ENCODE measurements at places on chromosomes 5 and 9.

GRCh38 chr5:43141211-43141610 is 20.5 kb downstream of the ZNF131 start:
- DNase-seq = no peak

- no peak for DNase-seq
Observed at GRCh38 chr9:105399117-105399516, 48.7 kb upstream of the FSD1L start.

DNA sequence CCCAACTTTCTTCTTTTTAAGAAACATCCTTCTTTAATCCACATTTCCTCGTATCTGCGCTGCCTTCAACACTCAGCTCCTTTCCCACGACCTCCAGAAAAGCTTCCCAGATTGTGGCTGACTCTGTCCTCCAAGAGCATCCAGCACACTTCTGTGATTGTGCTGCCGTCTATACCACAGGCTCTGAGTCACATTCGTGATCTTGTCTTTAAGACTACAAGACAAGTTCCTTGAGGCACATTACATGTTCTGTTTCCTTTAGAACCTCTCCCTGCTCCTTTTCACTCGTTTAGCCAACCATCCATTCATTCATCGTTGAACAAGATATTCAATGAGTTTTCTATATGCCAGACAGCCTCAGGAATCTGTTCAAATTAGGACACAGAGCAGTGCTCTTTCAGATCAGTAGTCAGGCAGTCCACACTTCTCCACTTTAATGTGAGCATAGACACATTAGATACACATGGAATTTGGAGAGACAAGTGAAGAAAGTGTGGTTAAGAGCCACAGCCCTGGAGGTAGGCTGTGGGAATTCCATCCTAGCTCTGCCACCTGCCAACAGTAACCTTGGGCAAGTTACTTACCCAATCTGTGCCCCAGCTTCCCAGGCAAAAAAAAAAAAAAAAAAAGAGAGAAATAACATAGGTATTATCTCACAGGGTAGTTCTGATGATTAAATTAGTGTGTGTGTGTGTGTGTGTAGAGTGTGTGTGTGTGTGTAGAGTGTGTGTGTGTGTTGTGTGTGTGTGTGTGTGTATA is 18.9 kb downstream of the WHRN start:
- DNase-seq = no peak

- no peak for DNase-seq
Observed at GRCh38 chr5:178306430-178307225, 74.0 kb upstream of the PHYKPL start.

- DNase-seq = no peak
Observed at GRCh38 chr9:131320031-131320685, 30.6 kb downstream of the PLPP7 start.

- DNase-seq = no peak
Observed at GRCh38 chr5:41122459-41122858, 51.3 kb upstream of the MROH2B start.

GRCh38 chr9:113488071-113488470 is 24.5 kb downstream of the RGS3 start:
- no peak for DNase-seq

DNA sequence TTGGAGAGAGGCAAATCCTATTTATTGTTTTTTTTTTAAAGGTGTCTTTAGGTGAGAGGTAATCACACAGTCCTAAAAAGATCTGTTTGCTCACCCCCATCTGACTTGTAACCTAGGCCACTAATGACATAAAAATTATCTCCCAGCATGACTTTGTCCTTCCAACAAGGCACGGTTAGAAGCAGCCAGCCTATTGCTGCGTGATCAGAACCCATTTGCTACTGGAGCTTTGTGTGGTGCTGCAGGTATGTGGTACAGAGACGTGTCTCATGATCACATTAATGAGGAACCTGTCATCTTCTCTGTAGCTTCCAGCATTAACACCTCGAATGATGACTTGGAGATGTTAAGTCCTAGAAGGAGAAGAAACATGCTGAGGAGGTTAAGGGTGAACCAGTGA is 555.8 kb upstream of the TLE4 start:
- DNase-seq = no peak

DNA sequence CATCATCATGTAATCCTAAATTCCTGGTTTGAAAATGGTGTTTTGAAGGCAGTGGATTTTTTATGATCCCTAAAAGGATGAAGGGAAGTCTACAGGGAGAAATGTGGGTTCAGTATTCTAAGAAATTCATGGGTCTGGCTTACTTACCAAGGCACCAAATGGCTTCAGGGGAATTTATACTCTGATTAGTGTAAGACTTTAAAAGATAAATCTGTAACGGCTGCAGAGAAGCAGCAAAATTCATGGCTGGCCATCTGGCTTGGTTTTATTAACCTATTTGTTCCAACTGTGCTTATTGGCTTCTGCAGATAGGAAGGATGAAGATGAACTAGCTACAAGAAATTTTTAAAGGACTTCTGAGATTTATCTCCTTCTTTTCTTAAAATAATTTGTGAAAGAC is 222.8 kb downstream of the TENT4A start:
- DNase-seq = no peak

DNA sequence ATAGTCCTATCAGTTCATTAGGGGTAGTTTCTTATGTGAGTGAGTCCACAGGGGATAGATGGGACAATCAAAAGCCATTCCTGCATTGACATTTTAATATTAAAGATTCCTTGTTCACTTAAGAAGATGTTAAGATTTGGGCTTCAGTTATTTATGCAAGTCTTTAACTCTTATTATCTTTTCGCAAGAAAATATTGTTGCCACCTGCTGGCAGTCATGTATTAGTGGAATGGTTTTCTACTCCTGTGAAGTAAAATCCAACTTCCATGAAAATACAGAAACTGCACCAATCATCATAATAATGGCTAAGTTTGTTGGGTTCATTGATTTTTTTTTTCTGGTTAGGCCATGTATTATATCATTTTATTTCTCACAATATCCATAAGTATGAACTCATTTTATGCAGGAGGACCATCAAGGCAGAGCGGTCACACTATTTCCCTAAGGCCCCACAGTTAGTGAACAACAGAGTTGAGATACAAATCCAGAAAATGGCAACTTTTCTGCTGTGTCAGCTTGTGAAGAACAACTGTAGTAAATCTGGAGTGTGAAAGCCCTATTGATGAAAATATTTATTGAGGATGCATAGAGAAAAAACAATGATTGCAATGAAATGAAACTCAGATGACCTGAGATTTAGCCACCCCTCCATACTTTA is 88.5 kb upstream of the TXNDC8 start:
- no peak for DNase-seq

GRCh38 chr9:26657958-26658357 is 234.6 kb downstream of the CAAP1 start:
- DNase-seq = no peak

DNA sequence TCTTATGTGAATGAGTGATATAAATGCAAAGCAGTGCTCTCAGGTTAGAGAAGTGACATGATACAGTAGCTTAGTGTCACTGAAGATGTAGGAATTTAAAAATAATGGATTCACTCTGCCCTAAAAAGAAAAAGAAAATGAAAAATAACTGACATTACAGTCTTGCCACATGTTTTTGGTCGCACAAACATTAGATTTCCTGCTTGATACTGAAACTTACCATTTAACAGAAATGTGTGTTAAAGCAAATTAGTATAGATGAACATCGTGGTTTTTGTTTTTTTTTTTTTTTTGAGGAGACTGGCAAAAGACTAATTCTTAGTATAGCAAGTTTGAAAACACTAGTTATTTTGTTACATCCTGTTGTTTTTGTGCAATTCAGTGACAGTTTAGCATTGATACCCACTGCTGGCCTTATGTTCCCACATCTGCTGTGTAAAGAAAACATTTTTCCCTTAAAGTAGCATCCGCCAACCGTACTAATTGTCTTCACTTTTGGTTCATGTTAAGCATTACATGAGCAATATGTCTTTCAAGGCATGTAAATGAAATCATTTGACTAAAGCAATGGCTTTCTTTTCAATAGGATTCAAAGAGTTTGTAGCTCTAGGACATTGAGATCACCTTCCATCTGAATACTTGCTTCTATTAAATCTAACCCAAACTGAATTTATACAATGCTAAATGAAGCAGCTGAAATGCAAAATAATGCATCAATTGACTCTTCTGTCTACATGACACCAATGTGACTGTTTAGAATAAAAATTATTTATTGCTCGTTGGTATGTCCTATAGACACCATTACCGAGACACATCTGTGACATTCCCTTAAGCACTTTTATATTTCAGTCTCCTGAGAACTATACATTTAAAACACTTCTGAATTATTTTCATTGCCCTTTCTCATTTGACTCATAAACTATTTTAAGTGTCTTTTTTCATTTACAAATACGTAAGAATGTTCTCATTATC is 859.1 kb downstream of the MAT2B start:
- no peak for DNase-seq

- DNase-seq = no peak
Observed at GRCh38 chr5:117286813-117287212, 712.2 kb upstream of the SEMA6A start.

DNA sequence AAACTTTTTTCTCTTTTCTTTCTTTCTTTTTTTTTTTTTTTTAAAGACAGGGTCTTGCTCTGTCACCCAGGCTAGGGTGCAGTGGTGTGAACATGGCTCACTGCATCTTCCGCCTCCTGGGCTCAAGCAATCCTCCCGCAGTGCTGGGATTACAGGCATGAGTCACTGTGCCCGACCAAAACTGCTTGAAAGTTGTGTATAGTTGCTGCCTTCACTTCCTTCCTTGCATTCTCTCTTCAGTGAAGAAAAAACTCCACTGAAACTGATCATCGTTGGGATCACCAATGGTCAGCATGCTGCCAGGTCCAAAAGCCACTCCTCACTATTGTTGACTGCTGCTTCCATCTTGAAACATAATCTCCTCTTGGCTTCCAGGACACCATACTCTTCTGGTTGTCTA is 66.6 kb upstream of the CTNNA1 start:
- DNase-seq = no peak

DNA sequence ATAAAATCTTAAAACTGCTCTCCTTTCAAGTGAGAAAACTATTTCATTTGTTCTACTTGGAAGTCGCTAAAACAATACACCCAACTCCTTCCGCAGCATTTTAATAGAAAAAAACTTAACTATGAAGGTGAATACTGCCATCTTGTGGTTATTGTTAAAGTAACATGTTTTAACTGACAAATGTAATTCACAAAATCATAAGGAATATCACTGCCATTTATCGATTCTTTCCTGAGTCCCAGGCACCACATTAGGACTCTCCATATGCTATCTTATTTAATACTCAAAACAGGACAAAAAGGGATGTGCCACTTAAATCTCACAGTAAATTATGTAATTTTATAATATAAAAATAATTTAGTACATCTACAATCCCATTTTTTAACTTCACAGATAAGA is 130.5 kb upstream of the ITGA1 start:
- peak; percentile 44 for DNase-seq

DNA sequence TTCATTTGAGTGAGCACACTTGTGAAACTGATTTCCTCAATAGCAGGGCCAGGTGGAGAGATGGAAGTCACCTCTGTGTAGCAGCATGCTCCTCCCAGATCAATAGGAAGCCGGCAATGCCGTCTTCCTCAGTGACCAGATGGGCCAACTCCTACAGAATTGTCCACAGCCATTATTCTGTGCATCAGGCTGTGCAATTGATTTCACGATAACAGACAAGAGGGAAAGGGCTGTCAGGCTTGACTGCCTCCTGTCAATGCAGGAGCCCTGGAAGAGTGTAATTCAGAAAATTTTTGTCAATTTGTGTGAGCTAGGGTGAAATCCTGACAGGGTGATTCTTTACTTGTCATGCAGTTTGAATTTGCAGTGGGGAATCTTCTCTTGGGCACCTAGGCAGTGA is 838.4 kb upstream of the NUDT12 start:
- DNase-seq = no peak

DNA sequence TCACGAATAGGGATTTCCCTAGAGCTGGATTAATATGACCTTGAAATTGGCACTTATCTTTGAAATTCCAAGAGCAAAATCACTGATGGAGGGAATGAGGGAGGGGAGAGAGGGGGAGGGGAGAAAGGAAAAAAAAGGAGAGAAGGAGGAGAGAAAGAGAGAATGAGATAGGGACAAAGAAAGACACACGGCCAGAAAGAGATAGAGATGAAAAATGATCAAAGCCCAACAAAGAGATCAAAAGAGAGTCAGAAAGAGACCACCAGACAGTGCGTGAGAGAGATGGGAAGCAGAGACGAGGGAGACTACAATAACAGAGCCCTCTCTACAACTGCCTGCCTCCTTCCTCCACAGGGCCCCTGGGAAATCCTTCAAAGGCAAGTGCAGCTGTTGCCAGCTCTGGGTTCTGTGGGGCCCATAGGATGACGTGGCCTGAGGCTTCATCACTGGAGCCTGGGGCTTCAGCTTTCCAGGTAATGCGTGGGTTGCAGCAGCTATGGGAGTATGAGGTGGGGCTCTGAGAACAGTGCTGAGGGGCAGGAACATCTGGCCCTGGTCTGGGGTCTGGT is 58.3 kb upstream of the SHB start:
- no peak for DNase-seq

DNA sequence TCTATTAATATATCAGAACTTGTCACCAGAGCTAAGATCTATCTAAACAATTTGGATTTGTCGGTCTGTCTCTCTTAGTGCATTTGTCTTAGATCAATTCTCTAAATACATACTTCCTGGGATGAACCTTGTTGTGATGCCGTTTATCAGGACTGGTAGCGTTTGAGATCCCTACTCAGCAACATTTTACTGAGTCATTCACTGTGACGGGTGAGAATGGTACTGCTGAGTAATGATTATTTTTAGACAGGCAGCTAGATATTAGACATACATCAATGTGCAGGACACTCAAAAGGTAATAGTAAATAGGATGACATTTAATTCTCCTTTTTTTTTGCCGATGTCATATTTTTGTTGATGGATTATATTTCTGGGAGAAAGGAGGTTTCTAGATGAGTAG is 209.0 kb downstream of the CSNK1G3 start:
- no peak for DNase-seq

DNA sequence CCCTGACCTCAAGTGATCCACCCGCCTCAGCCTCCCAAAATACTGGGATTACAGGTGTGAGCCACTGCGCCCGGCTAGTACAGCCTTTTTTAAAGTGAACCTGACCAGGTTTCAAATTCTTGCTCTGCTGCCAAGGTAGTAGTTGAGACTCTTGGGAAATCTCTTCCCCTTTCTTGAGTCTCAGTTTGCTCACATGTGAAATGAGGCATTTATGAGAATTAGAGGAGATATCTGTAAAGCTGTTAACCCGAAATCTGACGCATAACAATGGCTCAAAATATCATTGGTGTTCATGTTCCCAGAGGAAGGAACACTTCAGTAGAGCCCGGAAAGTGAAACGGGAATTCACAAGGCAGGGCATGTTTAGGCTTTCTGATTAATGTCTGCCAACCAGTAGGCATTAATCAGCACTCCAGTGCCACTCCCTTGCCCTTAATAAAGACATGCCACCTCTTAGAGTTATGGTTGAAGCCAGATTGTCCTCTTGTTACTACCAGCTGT is 1.5 kb downstream of the ARPC5L start:
- no peak for DNase-seq

- no peak for DNase-seq
Observed at GRCh38 chr9:115759426-115759825, 394.2 kb upstream of the PAPPA start.

DNA sequence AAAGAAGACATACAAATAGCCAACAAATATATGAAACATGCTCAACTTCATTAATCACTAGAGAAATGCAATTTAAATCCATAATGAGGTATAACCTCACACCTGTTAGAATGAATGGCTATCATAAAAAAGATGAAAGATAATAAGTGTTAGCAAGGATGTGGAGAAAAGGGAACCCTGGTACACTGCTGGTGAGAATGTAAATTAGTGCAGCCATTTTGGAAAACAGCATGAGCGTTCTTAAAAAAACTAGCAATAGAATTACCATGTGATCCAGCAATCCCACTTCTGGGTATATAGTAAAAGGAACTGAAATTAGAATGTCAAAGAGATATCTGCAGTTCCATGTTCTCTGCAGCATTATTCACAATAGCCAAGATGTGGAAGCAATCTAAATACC is 64.2 kb upstream of the CEP78 start:
- no peak for DNase-seq
